Aorta (tissue), 5 donors: ENCODE measurements at places on chromosomes 12 and 14. TPM values are rescaled to one million over a fixed set of nuclear protein-coding genes. Genes with fewer than 3 reads are reported as not detected.

- DNase-seq = no peak
These were observed 75.2 kb upstream of the RPH3A start for GRCh38 chr12:112716099-112717093.

DNA sequence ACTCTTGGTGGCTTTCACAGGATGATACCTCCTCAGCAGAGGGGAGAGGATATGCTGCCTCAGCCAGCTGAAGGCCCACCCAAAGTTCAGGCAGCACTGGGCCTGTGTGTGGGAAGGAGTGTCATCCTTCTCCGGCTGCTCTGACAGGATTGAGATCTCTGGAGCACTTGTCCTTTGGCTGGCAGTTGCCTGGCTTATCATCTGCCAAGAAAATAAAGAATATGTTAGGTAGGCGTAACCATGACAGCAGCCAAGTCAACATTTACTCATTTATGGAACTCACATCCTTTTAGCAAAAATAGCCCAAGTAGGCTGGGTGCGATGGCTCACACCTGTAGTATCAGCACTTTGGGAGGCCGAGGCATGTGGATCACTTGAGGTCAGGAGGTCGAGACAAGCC is 68.5 kb downstream of the PPFIBP1 start:
- DNase-seq = peak; percentile 63

PALS1 gene
- 10.4 TPM for polyA plus RNA-seq

GRCh38 chr14:77190977-77191376 is 9.4 kb downstream of the TMEM63C start:
- no peak for DNase-seq

SERPINA1 gene
- polyA plus RNA-seq = 29.8 TPM

- no peak for DNase-seq
These were observed 230.9 kb upstream of the NOVA1 start for GRCh38 chr14:26828741-26829140.

- DNase-seq = no peak
These were observed 135.5 kb upstream of the CPM start for GRCh38 chr12:69068448-69068847.
